ENCODE measurements at places on chromosomes 7 and 10.

DNA sequence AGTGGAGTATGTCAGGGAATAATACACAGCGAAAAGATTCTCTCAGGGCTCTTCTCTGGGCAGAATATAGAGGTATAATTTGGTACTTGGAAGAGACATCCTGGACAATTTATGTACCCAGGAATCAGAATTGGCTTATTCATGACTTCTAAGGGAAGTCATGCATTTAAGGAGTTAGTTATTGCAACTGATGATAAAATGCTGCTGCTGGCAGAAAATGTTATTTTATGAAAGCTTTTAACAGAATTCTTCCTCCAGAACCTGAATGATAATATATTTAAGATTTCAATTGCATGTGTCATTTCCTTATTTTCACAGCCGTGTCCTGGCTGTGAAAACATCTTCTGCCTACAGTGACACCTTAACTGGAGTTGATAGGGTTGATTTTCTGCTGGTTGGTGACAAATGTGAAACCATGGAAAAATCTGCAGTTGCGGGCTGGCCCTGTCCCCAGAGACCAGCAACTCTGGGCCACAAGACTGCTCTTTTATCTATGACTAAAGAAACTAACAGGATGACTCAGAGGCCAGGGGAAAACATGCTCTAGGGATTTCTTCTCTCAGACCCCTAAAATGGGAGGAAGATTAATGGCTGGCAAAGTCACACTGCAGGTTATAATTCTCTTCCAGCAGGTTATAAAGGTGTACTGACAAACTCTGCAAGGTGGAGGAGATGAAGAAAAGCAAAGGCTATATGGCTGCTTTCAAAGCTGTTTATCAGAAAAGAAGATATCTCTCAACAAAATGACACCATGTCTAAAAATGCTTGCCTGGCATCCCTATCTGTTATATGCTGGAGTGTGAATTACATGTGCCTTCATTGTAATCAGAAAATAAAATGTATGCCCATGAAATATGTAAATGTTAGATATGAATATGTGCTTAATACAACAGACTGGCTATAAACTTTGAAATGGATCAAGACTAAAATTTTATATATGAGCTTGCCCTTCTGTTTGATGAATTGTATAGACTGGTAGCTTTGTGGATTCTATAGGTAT lies 12.1 kb upstream of the TRUB1 start:
- no peak for DNase-seq

DNA sequence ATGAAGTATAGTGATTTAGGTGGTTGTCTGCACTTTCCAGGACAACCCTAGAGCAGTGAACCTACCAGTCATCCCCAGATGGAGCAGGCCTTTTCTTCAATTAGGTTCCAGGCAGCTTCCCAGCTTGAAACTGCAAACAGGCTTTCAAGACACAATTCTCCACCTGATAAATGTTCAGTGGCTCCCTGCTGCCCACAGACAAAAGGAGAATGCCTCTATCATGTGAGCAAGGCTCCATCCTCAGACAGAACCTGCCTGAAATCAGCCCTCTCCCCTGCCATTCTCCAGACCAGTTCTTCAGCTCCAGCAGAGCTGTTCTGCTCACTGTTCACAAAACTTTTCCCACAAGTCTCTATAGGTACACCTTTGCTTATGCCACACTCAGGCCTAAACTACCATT lies 22.1 kb downstream of the RELN start:
- DNase-seq = no peak

DNA sequence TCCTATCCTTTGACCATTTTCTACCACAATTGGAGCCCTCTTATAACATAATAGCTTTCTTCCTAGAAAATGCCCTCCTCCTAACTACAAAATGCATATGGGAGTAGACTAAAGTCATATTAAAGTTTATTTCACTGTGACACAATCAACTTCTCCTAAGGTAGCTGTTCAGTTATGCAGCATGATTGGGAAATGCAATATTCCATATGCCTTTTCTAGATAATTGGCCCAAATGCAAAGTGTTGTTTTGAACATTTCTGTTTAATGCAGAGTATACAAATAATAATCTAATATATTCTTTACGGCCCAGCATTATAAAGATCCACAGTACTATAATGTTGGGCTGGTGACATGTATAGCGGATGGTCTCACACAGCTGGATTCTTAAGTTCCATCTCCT lies 205.1 kb downstream of the RAPGEF5 start:
- no peak for DNase-seq

GRCh38 chr7:112358513-112358912 lies 91.7 kb upstream of the IFRD1 start:
- DNase-seq = no peak

GRCh38 chr7:114356133-114356532 lies 58.5 kb upstream of the FOXP2 start:
- DNase-seq = no peak

DNA sequence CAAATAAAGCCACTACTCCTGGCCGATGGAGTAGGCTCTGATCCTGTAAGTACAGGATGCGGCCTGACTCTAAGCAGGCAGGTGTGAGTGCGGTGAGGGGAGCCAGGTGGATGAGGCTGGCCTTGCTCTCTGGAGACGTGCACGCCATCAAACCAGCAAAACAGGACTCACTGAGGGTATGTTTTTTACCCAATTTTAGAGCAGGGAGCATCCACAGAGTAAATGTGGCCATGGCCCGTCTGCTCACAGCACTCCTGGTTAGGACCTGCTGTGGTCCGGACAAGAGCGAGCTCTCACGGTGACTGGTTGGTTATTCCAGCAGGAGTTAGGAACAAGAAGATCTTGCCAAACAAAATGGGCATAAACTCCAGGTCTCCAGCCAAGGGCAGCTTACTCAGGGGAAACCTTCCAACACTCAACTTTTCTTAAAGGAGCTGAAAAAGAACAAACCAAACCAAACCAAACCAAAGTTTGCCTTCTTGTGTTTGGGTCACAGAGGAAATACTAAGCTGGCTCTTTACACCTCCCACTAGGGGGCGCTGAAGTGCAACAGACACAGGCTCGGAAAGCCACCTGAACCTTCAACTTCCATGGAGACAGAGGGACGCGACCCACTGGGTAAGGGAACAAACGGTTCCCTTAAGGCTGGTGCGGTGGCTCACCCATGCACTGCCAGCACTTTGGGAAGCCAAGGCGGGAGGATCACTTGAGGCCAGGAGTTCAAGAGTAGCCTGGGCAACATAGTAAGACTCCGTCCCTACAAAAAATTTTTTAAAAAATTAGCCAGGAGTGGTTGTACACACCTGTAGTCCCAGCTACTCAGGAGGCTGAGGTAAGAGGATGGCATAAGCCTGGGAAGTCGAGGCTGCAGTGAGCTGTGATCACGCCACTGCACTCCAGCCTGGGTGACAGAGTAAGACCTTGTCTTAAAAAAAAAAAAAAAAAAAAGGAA lies 122.4 kb downstream of the CLEC2L start:
- DNase-seq = peak; percentile 77

DNA sequence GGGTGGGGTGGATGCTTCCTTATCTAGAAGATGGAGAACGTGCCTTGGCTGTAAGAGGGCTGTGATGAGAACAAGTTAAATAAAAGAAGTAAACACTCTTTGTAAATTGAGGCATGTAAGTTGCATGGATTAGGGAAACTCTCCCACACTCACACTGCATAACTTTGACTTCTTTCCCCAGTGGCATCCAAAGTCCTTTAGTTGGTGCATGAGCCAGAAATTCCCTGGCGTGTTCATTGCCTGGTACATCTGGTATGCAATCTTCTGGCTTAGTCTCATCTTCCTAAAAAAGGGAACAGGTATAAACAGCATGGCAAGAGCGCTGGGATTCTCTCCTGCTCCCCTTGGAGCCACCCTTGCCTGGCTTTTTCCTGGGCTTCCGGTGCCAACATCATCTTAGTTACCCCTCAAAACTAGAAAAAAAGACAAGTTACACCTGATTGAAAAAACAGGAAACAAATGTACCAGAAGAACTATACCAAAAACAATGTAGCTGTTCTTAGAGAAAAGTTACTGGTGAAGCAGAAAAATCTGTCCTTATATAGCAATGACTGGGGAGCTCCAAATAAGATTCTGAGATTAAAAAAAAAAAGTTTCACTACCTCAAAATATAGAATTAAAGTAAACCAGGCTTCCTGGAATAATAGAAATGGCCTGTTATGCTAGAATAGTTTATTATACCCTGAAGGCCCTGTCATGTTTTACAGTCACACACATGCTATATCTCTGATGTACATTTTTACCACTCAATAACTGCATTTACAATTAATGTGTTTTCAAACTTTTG lies 9.9 kb downstream of the RP9 start:
- DNase-seq = no peak

GRCh38 chr10:30727524-30727923 lies 98.0 kb upstream of the LYZL2 start:
- DNase-seq = no peak

GRCh38 chr7:155343661-155344121 lies 46.0 kb downstream of the INSIG1 start:
- no peak for DNase-seq

DNA sequence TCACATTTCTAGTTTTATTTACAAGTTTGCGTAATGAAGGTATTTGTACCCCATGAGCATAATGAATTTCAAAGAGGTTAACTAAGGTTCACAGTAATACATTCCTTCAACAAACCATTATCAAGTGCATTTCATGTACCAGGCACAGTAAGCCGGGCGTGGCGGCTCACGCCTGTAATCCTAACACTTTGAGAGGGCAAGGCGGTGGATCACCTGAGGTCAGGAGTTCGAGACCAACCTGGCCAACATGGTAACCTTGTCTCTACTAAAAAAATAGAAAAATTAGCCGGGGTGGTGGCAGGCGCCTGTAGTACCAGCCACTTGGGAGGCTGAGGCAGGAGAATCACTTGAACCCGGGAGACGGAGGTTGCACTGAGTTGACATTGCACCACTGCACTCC lies 4.3 kb upstream of the EIF3A start:
- DNase-seq = no peak

DNA sequence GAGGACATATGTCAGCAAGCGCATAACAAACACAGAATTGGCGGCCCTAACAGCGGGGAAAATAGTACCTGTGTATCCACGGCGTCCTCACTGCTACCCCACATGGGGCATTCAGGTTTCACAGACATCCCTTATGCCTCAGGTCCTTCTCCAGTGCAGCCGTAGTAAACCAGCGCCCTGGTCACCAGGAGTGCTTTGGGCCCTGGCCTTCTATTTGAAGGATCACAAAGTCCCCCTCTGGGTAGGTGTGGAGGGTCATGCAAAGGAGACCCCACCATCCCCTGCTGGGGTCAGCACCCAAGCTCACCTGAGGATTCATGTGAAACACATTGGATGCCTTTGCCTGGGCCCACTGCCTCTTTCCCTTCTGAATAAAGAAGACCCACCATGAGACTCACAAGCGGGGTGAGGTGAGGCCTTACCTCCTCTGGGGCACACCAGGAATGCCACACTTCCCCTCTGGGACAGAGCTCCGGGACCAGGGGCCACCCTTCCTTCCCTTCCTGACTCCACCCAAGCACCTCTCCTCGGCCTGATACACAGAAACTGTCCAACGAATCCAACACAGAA lies 18.8 kb downstream of the CLRN3 start:
- DNase-seq = no peak

DNA sequence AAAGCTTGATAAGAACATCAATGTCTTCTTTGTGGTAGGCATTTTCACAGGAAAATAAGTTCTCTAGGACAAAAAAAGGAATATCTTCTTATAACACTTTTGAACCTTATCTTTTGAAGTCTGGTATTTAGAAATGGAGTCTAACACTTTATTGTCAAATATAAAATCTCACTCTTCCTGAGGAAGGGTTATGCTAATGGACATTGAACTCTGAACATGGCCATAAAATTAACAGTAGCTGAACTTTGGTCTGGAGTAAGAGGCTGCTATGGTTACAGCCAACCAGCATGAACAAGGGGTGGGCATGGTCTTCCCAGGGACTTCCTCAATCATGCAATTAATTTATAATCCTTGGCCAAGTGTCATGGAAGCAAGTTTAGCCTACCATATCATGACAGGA lies at the start of gene CLRN3:
TSS of gene CLRN3 (minus strand) at position 199 of the 400 bp plus-strand sequence. CDS start at position 42, 157 bp downstream.
- no peak for DNase-seq

DNA sequence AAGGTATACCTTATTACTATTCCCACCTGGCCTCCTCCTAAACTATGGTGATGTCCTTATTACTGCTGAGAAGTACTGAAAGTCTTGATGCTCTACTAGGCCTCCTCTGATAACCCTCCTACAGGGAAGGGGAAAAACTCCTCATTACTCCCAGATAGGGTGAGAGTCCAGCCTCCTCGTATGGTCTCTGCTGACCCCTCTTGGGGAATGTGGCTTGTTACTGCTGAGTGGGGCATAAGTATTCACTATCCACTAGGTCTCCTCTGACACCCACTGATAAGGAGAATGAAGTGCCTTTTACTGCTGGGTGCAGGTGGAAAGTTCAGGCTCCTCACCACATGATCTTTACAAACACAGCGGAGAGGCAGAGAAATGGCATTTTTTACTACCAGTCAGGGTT lies 222.9 kb downstream of the CHRM2 start:
- no peak for DNase-seq

GRCh38 chr7:36984710-36985312 lies 260.5 kb upstream of the AOAH start:
- DNase-seq = no peak

DNA sequence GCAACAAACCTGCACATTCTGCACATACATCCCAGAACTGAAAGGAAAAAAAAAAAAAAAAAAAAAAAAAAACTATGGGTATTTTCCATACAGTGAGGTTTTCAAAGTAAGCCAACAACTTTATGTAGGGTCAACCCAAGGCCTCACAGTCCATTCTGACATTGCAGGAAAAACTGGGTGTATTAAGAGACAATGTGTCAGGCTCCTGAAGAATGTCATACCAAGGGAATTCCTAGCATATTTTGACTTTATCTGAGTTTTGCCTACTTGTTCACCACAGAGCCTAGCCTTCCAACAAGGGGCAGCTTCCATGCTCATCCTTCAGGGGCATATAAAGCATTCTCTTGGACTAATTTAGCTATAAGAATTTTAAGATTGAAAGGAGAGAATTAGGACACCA lies 368.9 kb downstream of the PLXDC2 start:
- DNase-seq = no peak

GRCh38 chr10:94405406-94405805 lies 3.1 kb downstream of the TBC1D12 start:
- no peak for DNase-seq

DNA sequence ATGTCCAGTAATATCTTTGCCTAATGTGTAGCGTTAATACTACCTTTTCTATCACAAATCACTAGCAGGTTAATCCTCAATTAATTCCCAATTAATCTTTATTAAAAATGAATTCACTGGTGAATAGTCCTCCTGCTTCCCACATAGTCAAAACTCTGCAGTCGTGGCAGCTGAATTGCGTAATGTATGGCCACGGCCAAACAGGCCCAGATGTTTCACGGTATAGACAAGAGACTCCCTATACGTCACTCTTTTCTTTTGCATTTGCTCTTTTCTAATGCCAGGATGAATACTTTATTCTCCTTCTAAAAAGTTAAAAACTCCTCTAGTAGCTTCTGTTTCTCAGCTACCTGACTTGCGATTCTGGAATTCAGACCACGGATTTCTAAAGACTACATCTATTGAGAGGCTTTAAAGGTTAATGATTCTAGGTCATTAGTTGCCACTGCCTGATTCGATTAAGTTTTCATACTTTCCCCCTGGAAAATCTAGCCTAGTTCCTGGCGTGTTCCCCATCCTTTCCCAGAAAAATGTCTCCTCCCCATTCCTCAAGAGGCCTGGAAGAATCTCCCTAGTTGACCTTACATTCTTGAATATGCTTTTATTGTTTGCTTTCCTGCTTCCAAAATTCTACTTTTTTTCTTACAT lies 16.9 kb downstream of the MEOX2 start:
- no peak for DNase-seq
